Myocyte (in vitro differentiated cells): ENCODE measurements at places on chromosomes 1 and 21. TPM values are rescaled to one million over a fixed set of nuclear protein-coding genes. Genes with fewer than 3 reads are reported as not detected.
A peak's percentile ranks its signal among the peaks of the same experiment; 100 is the strongest.

Gene KRTAP21-2
- total RNA-seq: not detected in 2 replicates

Gene NT5C1A
- 2.3 and 4.8 TPM in 2 replicates for total RNA-seq

Gene IRF6
- 0.53 and 1.2 TPM in 2 replicates for total RNA-seq

DNA sequence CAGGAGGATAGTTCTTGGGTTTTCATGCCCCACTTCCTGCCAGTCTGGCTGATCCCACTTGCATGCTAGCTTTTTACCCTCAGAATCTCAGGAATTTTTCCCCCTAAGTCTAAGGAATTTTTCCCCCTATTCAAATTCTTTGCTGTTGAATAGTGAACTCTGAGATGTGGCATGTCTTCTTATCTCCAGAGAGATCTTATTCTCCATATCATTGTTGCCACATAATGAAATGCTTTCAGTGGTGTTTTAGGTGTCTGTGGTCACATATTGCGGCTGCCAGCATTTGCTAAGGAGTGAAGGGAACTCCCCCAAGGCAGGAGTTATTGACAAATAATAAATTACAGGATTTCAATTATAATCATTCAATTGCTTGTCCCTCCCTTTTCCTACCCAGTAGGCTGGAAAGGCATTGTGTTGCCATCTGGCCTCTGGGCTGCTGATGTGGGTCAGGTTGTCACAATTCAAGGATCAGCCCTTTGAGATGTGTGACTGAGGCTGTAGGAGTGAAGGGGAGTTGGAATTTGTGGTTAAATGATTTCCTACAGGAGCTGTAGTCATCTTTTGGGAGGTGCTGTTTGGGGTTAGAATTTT, 3.9 kb upstream of the FLG start:
- peak; percentile 31 for DNase-seq

Gene AMY2A
- total RNA-seq: not detected in 2 replicates
